ENCODE measurements at places on chromosomes 13 and 19.
A peak's percentile ranks its signal among the peaks of the same experiment; 100 is the strongest.

DNA sequence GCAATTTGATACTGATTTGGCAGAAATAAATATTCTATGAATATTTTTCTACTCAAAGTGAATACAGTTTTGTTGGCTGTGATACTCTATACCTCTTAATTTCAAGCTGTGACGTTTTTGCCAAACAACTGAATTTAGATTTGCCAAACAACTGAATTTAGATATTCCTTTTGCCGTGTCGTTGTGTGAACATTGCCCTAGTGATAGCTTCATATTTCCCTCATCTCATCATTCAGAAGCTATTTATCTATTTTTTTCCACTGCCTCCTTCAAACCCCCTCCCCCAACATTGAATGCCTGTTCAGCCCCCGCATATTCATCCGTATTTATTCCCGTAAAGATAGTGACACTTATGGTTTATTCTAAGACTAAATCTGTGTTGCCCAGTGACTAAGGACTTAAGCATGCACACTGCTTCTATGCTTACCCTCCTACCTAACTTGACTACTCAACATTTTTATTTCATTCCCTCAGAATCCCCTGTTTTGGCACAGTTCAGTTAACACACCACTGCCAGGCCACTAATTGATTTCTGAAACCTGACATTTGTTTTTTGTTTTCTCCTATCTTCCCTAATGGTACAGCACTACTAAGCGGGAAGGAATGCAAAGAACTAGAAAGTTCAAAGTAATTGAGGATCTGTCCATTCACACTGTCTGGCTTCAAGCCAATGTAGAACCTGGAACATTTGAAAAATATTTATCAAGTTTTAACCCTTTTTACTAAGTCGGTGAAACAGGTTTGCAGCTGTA lies 2.8 kb upstream of the KLF5 start:
- peak; percentile 39 for DNase-seq

- no peak for DNase-seq
These were observed 17.3 kb downstream of the LCP1 start for GRCh38 chr13:46164661-46165060.

DNA sequence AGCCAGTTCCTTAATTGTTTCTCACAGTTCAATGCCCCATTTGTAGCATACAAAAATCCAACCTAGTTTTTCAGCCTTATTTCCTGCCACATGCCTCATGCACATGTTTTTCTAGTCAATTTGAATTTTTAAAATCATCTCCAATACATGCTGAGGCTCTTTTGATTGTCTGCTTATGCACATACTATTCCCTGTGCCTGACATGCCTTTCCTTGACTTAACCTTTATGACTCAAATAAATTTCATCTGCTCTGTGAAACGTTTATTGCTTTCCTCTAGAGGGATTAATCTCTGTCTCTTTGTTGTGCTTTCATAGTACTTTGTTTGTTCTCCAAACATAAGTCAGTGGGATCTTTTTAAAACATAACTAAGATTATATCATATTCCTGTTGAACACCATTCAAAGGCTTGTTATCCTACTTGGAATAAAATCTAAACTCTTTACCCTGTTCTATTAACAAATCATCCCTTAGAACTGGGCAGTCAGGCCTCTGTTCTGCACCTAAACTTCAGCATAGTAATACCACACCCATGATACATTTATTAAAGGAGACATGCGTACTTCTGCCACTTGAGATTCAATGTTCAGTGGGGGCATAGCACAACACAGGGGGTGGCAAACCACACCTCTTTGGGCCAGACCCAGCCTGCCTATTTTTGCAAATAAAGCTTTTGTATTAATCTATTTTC lies 346.6 kb downstream of the FGF14 start:
- no peak for DNase-seq

DNA sequence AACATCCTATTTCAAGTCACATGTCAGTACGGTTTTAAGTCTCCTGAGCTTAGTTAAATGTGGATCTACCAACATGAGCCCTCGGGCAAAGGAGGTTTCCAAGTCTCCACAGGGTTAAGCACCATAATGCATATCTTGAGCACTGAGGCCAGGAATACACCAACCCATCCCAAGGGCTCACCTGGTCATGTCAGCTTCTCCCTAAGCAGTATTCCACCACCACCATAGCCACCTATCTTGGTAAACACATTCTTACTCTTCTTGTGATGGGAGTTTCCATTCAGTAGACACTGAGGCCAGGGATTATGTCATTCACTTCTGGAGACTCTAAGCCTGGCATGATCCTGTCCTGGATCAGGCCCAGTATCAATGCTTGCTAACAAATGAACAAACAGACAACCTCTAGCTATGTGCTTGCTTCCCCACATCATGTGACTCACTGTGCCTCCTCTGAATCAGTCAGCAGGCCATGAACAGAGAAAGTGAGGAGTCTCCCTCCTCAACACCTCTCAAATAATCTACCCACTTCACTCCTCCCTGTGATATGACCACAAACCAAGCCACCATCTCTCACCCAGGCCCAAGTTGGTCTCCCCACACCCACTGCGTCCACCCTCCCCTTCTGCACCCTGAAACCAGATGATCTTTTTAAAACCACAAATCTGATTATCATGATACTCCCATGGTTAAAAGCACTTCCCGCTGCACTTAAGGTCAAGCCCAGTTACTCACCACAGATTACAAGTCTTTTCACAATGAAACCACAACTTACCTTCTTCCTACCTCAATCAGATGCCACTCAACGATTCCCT lies 5.8 kb downstream of the PEG3 start:
- no peak for DNase-seq

GRCh38 chr19:29785955-29786589 lies 25.7 kb upstream of the CCNE1 start:
- DNase-seq, result no peak

- DNase-seq, result no peak
These were observed 52.7 kb upstream of the MCF2L start for GRCh38 chr13:112916296-112916695.

DNA sequence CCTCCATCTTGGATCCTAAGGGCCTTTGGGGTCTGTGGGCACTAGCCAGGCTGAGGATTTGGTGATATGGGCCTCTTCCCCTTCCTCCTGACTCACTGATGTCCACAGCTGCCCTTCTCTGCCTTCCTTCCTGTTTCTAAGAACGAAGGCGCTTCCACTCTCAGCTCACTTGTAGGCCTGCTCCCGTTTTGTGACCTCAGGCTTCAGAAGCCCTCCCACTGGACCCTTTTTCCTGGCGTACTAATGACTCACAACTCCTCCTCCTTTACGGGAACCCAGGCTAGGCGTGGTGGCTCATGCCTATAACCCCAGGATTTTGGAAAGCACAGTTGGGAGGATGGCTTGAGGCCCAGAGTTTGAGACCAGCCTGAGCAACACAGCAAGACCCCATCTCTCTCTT lies 55.6 kb downstream of the TMED1 start:
- DNase-seq, result no peak

DNA sequence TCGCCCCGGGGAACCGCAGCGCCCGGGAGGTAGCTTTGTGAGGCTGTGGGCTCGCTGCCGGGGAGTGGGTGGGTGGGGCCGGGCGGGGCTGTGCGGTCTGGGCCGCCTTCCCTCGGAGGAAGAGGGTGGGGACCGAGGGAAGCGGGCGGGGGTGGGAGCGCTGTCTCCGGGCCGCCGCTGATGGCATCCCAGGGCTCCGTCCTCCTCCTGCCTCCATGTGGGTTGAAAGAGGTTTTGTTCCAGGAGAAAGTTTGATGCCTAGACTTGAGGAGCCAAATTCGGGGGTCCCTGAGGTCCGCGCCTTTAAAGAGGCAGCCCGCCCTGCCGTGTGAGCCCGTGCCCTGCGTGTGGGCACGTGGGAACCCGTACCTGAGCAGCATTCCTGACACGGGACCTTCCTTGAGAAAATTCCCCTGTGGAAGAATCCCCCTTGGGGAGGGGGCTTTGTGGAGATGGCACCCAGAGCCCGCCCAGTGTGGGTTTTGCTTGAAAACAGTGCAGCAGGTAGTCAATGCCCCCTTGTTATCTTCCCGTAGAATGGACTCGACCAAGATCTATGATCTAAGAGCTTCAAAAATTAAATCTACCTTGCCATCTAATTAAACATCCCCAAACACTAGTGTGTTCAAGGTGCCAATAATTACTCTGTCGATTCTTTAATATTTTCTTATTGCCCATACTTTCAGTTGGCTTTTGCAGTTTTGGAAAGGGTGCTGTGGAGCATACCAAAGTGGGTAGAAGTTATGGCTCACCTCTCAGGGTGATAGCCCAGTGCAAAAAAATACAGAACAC lies 107.8 kb downstream of the RXFP2 start:
- no peak for DNase-seq

GRCh38 chr13:111429064-111429558 lies 108.7 kb downstream of the TEX29 start:
- peak; percentile 81 for DNase-seq

GRCh38 chr13:58617880-58618665 lies 986.5 kb downstream of the PCDH17 start:
- DNase-seq, result peak; percentile 63

Data from eye (tissue), 1 donor.